Caudate nucleus (tissue), 63 donors: ENCODE measurements at places on chromosomes 7 and 10.

DNA sequence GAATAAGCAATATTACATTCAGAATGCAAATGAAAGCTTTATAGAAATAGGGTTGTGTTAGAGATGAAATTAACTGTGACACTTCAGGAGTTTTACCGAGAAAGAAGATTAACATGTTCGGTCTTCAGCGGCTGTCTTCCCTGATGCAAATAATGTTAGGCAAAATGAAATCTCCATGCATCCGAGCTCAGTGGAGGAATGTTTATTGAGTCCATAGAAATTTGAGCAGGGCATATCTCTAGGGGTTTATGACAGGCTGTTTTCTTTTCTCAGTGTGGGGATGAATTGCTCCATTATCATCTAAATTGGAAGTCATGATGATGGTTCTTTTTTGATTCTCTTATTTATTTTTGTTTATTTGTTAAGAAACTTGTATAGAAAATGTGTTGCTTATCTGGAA, 31.7 kb downstream of the DYNC1I1 start:
- no peak for DNase-seq

DNA sequence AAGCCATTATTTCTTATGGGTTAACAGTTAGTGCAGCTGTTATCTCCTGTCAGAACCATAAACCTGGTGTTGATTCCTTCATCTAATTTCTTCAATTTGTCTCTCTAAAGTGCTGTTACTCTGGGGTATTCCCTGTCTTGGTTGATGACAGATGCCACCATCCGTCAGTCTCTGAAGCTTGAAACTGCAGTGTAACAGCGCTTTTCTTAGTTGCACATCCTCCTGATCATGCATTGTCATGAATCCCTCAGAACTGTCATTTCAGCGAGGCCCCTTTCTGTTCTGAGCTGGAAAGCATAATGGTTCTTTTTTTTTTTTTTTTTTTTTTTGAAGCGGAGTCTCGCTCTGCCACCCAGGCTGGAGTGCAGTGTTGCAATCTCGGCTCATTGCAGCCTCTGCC, 193.9 kb downstream of the SDK1 start:
- DNase-seq: no peak

DNA sequence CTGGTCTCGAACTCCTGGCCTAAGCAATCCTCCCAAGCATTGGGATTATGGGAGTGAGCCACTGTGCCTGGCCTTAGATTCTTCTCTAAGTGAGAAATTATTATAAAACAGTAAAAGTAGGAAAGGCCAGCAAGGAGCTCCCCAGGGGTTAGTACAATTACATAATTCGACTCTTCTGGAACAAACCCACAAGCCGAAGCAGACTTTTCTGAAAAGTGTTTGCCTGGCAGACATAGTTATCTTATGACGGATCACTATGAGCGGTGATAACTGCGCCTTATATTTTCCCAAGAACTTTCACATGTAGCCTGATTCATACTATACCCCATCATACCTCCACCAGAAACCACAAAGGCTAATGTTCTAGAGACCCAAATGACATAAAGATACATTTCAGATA, 30.2 kb upstream of the SH3PXD2A start:
- DNase-seq: no peak

GRCh38 chr10:3213208-3213607, 40.6 kb upstream of the PITRM1 start:
- DNase-seq: no peak

DNA sequence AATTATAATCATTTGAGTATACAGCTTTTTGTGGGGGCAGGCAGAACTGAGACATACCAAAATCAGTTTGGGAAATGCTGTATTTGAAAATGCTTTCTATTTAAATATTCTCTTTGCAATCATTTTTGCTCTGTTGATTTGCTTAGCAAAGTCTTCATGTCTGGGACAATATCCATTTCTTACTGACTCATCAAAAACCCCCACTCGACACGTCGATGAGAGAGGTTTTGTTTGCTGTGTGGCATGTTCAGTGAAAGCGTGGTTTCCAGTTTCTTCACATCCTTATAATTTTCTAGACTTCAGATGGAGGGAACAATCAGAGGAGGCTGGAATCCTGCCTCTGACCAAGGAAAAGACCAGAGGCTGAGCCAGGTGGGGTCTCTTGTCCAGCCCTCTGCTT, 28.9 kb downstream of the HTRA1 start:
- DNase-seq: no peak

- DNase-seq: no peak
Observed at GRCh38 chr10:114349522-114350215, 54.6 kb downstream of the AFAP1L2 start.

DNA sequence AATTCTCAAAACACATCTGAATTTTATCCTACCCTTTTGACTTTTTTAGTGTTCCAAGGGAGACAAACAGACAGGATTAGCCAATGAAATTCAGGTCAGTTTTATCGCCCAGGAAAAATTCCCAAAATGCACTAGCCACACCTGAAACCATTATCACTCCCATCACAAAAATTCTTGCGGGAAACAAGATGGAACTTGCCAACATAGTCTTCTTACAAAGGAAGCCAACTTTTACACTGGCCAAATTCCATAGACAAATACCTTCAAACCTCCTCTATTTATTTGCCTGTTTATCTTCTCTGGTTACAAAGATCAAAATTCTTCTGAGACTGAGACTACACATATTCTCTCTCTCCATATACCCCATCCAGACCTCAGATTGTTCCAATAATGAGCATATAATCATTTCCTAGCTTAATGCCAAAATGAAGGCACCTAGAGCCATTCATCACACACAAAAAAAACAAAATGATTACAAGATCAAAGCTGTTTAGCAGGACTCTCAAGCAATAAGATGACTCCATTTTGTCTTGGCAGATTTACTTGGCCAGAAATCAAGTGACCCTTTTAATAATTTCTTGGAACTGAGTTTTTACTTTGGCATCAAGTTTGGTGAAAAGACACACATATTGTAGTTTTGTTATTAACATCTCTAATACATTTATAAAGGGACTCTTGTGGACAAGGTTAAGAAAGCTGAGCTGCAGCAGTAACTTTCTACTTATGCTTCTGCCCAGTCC, 30.2 kb downstream of the MET start:
- no peak for DNase-seq

DNA sequence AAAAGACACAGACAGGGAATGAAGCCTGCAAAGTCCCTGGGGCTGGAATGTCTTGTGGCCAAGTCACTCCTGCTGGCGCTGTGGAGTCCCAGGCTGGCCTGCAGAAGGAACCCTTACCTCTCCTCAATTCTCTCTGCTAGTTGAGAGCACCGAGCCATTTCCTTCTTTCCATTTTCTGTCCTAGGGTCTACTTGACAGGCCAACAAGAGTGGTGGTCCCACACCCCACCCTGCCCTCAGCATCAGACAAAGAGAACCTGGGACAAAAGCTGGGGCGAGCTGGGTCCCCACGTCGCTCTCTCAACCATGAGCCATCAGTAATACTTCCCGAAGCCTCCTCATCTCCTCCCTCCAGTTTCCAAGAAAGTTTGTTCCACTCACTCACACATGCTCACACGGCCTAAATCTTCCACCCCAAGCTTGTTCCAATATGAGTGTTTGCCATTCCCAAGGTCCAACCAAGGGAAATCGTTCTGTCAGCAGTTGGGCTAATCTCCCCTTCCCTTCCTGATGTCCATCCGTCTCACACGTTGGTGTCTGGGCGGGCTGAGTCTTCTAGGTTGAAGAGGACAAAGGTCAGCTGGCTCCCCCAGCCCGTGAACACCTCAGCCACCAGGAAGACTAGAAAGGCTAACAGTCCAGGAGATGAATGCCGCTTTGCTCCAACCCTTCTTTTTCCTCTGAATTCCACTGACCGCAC, 44.3 kb downstream of the CLEC2L start:
- no peak for DNase-seq

DNA sequence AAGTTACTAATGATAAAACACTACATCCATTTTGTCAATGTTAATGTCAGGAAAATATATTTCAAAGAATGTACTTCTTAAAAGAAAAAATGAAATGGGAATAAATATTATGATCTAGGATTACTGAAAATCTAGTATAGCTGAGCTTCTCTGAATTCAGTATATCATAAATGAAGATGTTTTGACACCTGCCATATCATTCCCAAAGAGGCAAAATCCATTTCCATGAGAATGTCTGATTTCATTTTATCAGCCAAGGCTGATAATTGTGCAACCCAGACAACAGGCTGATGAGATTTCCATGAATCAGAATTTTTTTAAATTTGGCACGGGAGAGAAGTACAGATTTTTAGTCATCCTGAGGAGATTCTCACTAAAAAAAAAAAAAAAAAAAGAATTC, 32.5 kb downstream of the ZFAND4 start:
- DNase-seq: no peak

DNA sequence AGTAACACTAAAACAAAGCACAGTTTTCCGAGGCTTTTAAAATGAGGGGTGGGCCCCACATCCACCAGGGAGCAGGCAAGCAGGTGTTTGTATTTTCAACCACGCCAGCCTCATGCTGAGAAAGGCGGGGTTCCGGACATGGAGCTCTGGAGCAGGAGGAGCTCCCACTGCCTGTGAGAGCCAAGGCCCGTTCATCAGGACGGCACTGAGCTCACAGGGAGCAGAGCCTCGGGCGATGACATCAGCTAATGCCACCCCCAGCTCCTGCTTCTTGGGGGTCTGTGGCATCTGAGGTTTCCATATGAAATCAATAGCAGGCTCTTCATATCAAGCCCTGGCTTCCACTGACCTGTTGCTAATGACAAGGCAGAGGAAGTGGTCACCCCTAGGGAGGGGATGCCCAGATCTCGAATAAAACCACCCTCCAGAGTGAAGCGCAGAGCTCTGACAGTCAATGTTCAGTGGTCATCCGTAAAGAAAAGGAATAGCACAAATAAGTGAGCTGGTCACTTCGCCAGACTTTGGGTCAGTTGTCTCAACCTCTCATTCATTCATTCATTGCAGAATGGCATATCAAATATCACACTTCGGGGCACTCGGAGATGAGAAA, 89.1 kb downstream of the TNS3 start:
- no peak for DNase-seq

DNA sequence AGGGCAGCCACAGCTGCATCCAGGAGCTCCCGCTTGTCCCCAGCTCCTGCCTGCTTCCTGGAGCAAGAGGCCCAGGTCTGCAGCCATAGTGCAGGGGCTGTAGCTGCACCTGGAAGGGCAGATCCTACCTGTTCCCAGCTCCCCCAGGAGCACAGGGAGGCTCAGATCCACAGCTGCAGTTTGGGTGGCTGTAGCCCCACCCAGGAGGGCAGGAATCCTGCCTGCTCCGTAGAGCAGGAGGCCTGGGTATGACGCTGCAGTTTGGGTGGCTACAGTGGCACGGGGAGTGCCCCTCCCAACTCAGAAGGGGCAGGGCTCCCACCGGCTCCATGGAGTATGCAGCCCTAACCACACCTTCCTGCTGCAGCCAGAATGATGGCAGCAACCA, 26.7 kb upstream of the CDCA7L start:
- no peak for DNase-seq

DNA sequence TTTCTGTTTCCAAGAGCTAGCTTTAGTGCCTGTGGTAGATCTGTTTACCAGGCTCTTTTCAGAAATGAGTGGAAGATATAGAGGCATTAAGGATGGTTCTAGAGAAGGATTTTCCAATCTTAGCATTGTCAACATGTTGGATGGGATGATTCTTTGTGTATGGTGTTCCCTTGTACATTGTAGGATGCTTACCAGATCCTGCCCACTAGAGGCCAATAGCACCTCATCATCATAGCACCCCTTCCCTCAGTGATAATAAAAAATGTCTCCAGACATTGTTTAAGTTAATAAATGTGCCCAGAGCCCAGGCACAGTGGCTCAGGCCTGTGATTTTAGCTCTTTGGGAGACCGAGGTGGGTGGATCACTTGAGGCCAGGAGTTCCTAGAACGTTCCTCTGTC, 121.2 kb downstream of the ANKRD30A start:
- DNase-seq: no peak

GRCh38 chr7:27349621-27350020, 107.0 kb downstream of the EVX1 start:
- no peak for DNase-seq

DNA sequence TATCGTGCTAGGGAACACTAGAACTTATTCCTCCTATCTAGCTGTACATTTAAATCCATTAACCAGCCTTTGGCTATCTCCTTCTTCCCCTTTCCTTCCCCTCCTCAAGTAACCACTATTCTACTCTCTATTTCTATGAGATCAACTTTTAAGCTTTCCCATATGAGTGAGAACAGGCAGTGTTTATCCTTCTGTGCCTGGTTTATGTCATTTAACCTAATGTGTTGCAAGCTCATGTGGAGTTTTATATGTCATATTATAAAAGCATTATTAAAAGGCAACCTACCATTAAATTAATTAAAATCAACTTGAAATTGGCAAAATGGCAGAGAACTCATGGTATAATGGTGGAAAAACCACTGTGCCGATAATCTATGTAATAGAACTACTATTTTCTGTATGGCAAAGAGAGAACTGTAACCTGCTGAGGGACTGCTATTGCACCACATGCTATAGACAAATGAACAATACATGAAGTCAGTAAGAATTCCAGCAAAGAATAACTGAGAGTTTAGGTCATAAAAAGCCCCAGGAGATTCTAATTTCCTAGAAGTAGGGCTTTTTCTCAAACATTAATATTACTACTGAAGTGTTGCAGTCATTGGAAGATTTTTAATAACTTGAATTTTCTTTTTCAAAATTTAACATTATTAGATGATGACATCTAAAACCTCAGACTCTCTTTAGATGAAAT, 81.8 kb downstream of the LRRN3 start:
- no peak for DNase-seq

- DNase-seq: no peak
Observed at GRCh38 chr7:151683615-151684407, 164.1 kb upstream of the RHEB start.

DNA sequence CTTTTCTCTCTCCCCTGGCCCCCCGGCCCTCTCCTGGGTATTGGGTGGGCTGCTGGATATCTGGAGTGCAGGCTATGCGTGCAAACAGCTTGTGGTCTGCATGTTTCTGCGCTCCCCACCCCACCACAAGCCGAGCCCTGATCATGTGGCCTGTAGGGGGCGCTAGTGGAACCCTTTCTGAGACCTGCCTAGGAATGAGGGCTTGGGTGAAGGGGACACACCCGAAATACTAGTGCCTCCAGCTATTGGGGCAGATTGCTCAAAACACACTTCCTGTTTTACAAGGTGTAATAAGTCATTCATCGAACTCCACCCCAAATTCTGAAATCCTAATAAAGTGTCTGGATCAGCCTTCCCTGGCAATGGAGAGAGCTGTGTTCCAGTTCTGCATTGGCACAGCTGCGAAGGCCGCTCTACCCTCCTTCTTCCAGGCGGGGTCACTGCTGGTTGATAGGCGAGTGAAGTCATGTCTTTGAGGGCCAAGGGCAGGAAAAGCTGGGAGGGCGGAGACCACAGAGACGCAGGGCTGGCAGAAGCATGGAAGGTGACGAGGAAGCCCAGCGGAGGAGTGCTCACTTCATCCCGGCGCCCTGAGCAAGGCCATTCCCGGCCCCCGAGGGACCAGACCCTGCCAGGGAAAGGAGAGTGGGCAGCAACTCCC, 19.8 kb upstream of the PRRT4 start:
- DNase-seq: no peak

- no peak for DNase-seq
Observed at GRCh38 chr10:96376483-96376882, 17.7 kb upstream of the OPALIN start.

- DNase-seq: no peak
Observed at GRCh38 chr10:80786322-80786721, 248.6 kb downstream of the SH2D4B start.
